ENCODE measurements at places on chromosomes 7 and 10. TPM values are rescaled to one million over a fixed set of nuclear protein-coding genes. Genes with fewer than 3 reads are reported as not detected.

GRCh38 chr10:4138146-4138721 is 353.2 kb upstream of the KLF6 start:
- H3K36me3 ChIP-seq, result peaks cover 26% of the 10 kb centered on the region
- peaks cover 1% of the 10 kb centered on the region for H3K27me3 ChIP-seq
- H3K4me3 ChIP-seq, result no peak overlapping the region
- no peak overlapping the region for H3K27ac ChIP-seq

DNA sequence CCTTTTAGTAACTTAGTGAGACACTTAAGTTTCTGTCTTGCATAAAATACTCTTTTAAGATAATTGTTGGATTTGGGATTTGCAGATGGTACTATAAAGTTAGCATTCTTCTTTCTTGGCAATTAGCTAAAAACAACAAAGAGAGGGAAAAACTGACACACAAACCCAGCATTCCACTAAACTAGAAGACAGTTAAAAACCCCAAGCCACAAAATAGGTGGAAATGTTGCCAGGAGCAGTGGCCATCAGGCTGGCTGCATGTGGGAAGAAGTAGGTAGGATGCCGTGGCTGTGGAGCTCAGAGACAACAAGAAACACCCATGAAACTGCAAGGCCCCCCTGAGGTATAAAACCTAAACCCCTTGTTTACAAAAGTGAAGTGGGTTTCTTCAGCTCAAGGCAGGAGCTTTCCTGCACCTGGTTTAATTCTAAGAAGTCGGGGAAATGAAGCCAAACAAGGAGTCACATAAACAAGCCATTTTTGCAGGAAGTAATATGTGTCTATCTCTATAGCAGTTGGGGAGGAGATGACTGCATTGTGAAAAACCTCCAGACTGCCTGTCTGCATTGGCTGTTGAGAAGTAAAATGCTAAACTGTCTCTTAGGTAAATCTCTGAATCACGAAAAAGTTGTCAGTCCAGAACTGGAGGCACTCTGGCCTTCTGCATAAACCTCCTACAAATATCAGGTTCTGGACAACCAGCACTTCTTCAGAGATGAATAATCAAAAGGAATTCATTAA is 9.5 kb downstream of the RAB18 start:
- peaks cover 42% of the 10 kb centered on the region for H3K36me3 ChIP-seq
- peaks cover 76% of the 10 kb centered on the region for H3K4me1 ChIP-seq
- H3K27me3 ChIP-seq, result no peaks in the 10 kb centered on the region

- peaks cover 8% of the 10 kb centered on the region for H3K27me3 ChIP-seq
- H3K36me3 ChIP-seq, result peaks cover 16% of the 10 kb centered on the region
- peaks cover 6% of the 10 kb centered on the region for H3K4me1 ChIP-seq
- no peak overlapping the region for H3K4me3 ChIP-seq
Observed at GRCh38 chr10:102384606-102385429, 10.7 kb upstream of the NFKB2 start.

- H3K36me3 ChIP-seq, result no peaks in the 10 kb centered on the region
- H3K27ac ChIP-seq, result no peak overlapping the region
- H3K4me1 ChIP-seq, result no peaks in the 10 kb centered on the region
- H3K27me3 ChIP-seq, result no peaks in the 10 kb centered on the region
- no peak for DNase-seq
Observed at GRCh38 chr7:89029864-89030263, 234.3 kb upstream of the TEX47 start.

- no peak overlapping the region for H3K27ac ChIP-seq
- no peak for DNase-seq
- no peak overlapping the region for H3K4me3 ChIP-seq
- no peaks in the 10 kb centered on the region for H3K4me1 ChIP-seq
- H3K36me3 ChIP-seq, result no peaks in the 10 kb centered on the region
- H3K27me3 ChIP-seq, result peaks cover 2% of the 10 kb centered on the region
Observed at GRCh38 chr10:122689146-122689820, 10.4 kb downstream of the C10orf120 start.

- no peak for DNase-seq
- no peaks in the 10 kb centered on the region for H3K4me1 ChIP-seq
- peaks cover 37% of the 10 kb centered on the region for H3K27me3 ChIP-seq
- no peaks in the 10 kb centered on the region for H3K36me3 ChIP-seq
Observed at GRCh38 chr7:35533902-35534301, 161.0 kb downstream of the HERPUD2 start.

DNA sequence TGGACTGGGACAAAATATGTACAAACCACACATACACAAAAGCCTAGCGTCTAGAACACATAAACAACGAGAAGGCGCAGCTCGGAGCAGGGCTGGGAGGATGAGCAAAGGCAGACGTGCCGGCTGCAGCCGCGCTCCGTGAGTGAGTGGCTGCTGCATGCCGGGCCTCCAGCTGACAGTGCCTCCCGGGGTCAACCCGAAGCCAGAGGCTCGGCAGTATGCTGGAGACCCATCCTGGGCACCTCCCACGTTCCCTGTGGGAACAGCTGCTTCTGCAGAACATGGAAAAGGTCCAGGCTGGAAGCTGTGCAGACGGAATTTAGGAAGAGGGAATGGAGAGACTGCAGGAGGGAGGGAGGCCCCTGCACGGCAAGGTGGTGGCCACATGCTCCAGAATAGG is 3.6 kb upstream of the GPR146 start:
- peaks cover 2% of the 10 kb centered on the region for H3K27me3 ChIP-seq
- 0 out of 2 replicates have a peak, but pooled peaks cover 4% of the 10 kb centered on the region for H3K36me3 ChIP-seq
- H3K4me3 ChIP-seq, result peak overlapping the region; percentile 80
- DNase-seq, result peak; percentile 39
- peaks cover 27% of the 10 kb centered on the region for H3K4me1 ChIP-seq

DNA sequence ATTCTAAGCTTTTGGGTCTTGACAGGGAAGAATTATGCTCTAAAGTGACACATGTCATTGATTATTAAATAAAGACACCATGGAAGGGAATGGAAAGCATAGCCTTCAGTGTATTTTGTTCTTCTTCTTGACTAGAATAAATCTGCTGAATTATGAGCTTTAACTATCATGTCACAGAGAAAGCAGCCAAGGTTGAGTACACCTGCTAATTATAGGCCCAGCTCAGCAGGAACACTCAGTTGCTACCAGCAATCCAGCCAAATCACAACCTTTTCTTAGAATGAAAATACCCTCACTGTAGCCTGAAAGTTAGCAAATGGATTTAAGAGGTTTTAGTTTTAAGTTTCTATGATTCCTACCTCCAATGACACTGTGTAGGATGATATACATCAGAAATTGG is 225.3 kb upstream of the RHOBTB1 start:
- no peaks in the 10 kb centered on the region for H3K36me3 ChIP-seq
- DNase-seq, result no peak

DNA sequence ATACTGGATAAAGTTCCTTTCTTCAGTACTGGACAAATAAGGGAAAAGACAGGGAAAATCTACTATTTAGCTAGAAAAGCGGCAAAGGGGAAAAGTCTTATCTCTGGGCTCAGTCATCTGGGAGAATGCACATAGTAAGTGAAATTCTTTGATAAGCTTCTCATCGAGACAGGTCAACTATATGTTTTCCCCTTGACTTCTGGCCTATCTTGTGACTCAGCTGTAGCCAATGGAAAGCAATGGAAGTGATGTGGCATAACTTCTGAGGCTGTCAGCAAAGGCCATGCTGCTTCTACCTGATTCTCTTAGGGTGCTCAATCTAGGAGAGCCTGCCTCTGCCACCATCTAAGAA is 91.9 kb downstream of the PCGF5 start:
- H3K36me3 ChIP-seq, result no peaks in the 10 kb centered on the region
- peaks cover 9% of the 10 kb centered on the region for H3K27me3 ChIP-seq
- no peak overlapping the region for H3K27ac ChIP-seq
- peaks cover 24% of the 10 kb centered on the region for H3K4me1 ChIP-seq

GRCh38 chr7:50146692-50147091 is 53.6 kb upstream of the ZPBP start:
- H3K4me1 ChIP-seq, result no peaks in the 10 kb centered on the region
- H3K27me3 ChIP-seq, result no peaks in the 10 kb centered on the region
- no peak overlapping the region for H3K27ac ChIP-seq
- H3K4me3 ChIP-seq, result no peak overlapping the region
- no peak for DNase-seq

GRCh38 chr7:29140873-29141468 is 5.4 kb downstream of the CPVL start:
- no peak overlapping the region for H3K27ac ChIP-seq
- H3K4me3 ChIP-seq, result no peak overlapping the region

GRCh38 chr10:75403939-75404814 is 2.6 kb upstream of the ZNF503 start:
- DNase-seq, result no peak
- peak overlapping the region; percentile 98 for H3K4me3 ChIP-seq
- no peak overlapping the region for H3K27ac ChIP-seq
- H3K36me3 ChIP-seq, result no peaks in the 10 kb centered on the region

GRCh38 chr7:100884736-100885439 is 4.6 kb downstream of the UFSP1 start:
- peaks cover 8% of the 10 kb centered on the region for H3K27me3 ChIP-seq
- no peak overlapping the region for H3K4me3 ChIP-seq
- no peak for DNase-seq
- peaks cover 19% of the 10 kb centered on the region for H3K4me1 ChIP-seq

DNA sequence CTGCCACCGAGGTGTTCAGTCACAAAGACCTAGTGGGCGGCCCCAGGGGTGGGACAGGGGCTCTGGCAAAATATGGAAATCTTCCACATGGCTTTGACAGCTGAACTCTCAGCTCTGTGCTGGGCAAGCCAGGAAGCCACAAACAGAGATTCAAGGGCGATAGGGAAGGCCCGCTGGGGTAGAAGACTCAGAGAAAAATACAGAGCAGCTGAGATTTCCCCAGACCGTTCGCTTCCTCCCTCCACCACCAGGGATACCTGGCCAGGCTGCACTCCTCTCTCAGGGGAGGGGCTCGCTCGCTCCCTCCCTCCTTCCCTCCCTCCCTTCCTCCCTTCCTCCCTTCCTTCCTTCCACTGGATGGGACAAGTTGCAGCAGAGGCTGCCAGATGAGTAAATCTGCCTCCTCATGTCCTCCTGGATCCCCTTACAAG is 260.5 kb downstream of the PRPF18 start:
- peaks cover 57% of the 10 kb centered on the region for H3K4me1 ChIP-seq
- no peak for DNase-seq
- no peak overlapping the region for H3K27ac ChIP-seq
- no peaks in the 10 kb centered on the region for H3K27me3 ChIP-seq
- H3K4me3 ChIP-seq, result no peak overlapping the region
- peaks cover 43% of the 10 kb centered on the region for H3K36me3 ChIP-seq

- H3K4me1 ChIP-seq, result no peaks in the 10 kb centered on the region
- H3K27ac ChIP-seq, result no peak within 1 kb of the TSS
- H3K36me3 ChIP-seq, result peaks cover 10% of the 10 kb centered on the region
- no peaks in the 10 kb centered on the region for H3K27me3 ChIP-seq
- DNase-seq, result no peak
Observed at GRCh38 chr7:64045301-64046040, at the start of gene ZNF727. Gene ZNF727 (plus strand): TSS chr7:64045434. CDS start chr7:64045622, 188 bp downstream.

DNA sequence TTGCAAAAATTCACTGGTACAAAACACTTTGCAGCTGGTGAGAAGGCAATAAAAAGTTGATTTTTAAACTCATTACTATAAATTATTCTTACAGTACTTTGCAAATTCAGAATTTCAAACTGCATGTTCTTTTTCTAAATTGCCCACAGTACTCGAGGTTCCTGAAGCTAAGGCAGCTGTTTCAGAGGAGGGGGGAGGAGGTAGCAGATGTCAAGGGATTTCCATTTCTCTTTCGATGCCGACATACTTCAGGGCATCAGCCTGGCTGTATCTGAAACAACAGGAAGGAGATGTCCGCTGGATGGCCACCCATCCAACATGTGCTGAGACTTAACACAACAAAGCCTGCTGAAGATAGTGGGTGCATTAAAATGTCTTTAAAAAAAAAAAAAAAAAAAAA is 76.7 kb downstream of the EZH2 start:
- no peak overlapping the region for H3K4me3 ChIP-seq
- peaks cover 4% of the 10 kb centered on the region for H3K27me3 ChIP-seq
- no peak for DNase-seq
- H3K36me3 ChIP-seq, result peaks cover 16% of the 10 kb centered on the region
- H3K27ac ChIP-seq, result no peak overlapping the region
- H3K4me1 ChIP-seq, result no peaks in the 10 kb centered on the region

- H3K27ac ChIP-seq, result peak overlapping the region; percentile 90
- peak overlapping the region; percentile 84 for H3K4me3 ChIP-seq
- no peak for DNase-seq
- H3K4me1 ChIP-seq, result peaks cover 97% of the 10 kb centered on the region
- peaks cover 28% of the 10 kb centered on the region for H3K36me3 ChIP-seq
Observed at GRCh38 chr10:62384447-62385081, 10.4 kb downstream of the ZNF365 start.

DNA sequence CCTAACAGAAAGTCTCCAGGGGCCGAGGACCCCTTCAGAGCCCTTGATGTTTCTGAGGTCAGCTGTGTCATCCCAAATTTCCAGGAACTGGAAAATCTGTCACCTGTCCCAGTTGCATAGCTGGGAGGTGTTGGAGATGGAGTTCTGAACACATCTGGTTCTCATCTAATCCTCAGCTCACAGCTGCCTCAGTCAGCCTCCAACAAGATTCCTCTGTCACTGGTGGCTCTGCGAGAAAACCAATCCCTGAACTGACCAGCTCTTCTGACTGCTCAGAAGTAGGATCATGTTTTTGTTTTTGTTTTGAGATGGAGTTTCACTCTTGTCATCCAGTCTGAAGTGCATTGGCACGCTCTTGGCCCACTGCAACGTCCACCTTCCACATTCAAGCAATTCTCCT is 37.6 kb upstream of the MYL10 start:
- H3K27me3 ChIP-seq, result peaks cover 5% of the 10 kb centered on the region
- DNase-seq, result no peak
- H3K27ac ChIP-seq, result no peak overlapping the region
- no peaks in the 10 kb centered on the region for H3K4me1 ChIP-seq
- no peak overlapping the region for H3K4me3 ChIP-seq

DNA sequence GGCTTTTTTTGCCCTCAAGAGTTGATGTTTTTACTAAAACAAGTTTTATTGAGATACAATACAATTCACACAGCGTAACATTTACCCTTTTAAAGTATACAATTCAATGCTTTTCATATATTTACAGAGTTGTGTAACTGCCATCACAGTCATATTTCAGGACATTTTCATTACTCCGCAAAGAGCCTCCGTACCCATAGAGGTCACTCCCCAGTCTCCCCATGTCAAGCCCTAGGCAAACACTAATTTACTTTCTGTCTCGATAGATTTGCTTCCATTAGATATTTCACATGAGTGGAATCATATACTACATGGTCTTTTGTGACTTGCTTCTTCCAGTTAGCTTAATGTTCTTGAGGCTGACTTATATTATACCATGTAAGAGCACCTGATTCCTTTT is 183.8 kb downstream of the PRKCQ start:
- peaks cover 8% of the 10 kb centered on the region for H3K27me3 ChIP-seq
- peak overlapping the region; percentile 79 for H3K27ac ChIP-seq
- peak overlapping the region; percentile 47 for H3K4me3 ChIP-seq
- DNase-seq, result no peak
- H3K36me3 ChIP-seq, result peaks cover 2% of the 10 kb centered on the region
- H3K4me1 ChIP-seq, result peaks cover 48% of the 10 kb centered on the region

Gene NAPEPLD
- total RNA-seq, result 2.7 TPM

Gene CPA1
- not detected for total RNA-seq

Gene AKR1E2
- 1.4 TPM for total RNA-seq

Gene MLXIPL
- not detected for total RNA-seq

Gene KCNH2
- not detected for total RNA-seq

Gene RPS24
- 1,192 TPM for total RNA-seq

Gene IL6
- total RNA-seq, result 27.6 TPM

Gene INMT
- total RNA-seq, result not detected

Data from HFFc6 (cell line).